Effector memory CD8-positive, alpha-beta T cell (primary cell): ENCODE measurements at places on chromosomes 2 and 18.

- no peak for DNase-seq
Measured at GRCh38 chr18:78790960-78791359, 188.7 kb upstream of the SALL3 start.

DNA sequence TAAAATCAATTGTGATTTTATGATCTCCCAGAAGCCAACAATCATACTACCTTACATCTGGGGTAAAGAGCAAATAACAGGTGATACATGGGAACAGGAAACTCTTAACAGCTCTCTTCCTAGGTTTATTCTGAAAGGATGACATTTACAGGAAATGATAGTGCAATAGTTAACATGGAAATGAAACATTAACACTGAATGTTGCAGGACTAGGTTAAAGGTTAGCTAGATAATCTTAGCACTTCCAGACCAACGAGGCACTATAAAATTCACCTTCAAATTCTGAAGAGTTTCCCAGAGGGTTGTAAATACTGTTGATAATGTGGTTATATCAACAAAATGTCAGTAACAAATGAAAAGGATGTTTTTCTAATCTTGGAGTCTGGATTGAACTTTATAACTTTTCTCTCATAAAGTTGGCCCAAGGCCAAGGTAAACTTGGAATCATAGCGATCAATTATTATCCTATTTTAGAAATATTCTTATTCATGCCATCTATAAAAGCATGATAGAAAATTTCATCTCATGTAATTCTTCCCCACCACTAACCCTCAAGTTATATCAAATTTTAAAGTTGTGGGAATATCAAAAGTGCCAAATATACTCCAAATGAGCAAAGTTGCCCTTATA, 32.9 kb upstream of the GCG start:
- DNase-seq, result no peak

GRCh38 chr2:182359990-182360662, 66.7 kb downstream of the PDE1A start:
- DNase-seq, result no peak

- DNase-seq, result no peak
Measured at GRCh38 chr2:164606557-164606956, 14.7 kb downstream of the GRB14 start.

GRCh38 chr18:55322178-55322735, 265.7 kb downstream of the TCF4 start:
- DNase-seq, result no peak

DNA sequence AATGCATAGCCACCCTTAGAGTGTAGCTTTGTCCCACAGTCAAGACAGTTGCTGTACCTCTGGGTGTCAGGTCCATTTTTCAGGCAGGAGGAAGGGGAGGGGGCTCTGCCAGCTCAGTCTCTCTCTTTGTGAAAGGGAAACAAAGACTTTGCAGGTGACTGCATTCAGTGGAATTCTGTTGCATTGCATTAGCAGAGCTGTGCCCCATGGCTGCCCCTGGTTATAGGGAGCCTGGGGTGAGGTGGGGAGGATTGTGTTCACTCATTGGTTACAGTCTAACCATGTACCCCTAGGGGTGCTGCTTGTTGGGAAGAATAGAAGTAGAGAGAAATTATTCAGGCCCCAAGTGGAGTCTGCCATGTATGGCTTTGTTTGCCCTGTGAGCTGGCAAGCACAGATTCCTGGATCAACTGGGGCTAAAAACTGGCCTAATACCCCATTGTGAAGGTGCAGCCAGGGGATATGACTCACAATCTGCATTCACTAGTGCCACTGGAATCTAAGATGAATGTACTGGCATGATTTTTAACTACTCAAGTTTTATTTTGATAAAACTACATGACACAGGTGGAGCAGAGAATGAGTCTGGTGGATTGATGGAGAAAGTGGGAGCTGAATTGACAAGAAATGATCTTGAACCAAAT, 118.4 kb downstream of the SH3BP4 start:
- DNase-seq, result no peak

DNA sequence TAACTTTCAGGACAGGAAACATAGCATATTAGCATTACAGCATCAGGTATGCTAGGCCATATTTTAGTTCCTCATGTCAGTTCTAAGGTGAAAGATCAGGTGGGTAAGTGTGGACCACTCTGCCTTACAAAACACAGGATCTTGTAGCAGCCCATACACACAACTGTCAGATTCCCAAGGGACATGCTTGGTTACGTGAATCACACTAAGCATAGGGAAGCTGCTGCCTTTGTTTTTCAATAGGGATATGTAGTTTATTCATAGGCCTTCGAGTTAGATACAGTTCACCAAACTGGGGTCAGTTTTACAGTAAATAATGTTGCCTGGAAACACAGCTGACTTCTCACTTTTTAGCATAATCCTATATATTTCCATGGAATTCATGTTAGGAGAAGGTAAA, 116.1 kb upstream of the OTX1 start:
- DNase-seq, result no peak

DNA sequence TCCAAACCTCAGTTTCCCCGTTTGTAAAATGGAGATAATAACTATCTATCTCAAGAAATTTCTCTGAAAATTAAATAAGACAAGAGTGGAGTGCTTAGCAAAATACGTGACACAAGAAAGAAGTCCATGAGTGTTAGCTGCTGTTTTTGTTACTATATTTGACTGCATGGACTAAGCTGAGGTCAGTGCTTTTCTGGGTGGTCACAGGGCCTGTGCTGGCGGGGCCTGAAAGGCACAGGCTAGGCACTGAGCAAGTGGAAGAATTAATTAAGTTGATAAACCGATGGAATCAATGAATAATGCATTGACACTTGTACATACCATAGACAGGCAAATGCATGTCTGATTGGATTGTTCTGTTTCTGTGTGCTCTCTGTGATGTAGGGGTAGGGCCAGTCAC, 27.3 kb downstream of the RPL37A start:
- DNase-seq, result no peak

DNA sequence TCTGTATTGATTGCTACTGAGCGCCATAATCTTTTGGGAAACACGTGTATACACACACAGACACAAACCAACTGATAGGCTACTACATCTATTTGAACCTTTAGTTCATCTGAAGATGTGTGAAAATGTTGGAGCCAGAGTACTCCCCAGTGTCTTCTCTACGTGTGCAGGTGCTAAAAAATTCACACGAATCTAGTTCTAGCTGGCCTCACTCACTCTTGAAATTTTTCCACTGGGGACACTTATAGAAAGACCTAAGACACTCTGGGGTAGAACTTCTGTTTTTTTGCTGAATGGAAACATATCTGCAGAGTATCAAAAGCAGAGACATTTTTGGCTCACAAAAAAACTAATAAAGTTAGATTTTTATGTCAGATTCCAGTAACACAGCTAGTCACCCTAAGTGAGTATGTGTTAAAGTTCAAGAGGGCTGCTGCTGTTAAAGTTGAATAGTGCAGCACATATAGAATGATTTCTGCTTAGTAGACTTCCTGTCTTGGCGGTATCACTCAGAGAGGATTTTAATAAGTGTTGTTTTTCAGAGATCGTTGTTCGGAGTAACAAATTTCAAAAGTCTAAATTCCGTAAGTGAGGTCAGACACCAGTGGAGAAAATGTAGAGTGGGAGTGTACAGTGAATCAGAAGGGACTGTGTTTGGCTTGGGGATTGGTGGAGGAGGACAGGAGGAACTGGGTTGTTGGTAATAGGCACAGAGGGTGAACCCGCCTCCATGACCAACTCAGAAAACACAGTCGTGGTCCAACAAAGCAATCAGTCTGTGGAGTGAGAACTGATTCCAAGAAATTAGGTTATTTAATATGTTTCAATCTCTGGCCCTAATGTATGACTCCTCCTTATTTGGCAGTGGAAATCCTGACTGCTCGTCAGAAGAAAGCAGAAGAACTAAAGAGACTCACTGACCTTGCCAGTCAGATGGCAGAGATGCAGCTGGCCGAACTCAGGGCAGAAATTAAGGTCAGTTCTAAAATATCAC, 43.1 kb downstream of the KCTD18 start:
- peak; percentile 15 for DNase-seq

GRCh38 chr18:39721712-39722111, 2156.1 kb upstream of the CELF4 start:
- no peak for DNase-seq

- DNase-seq, result no peak
Measured at GRCh38 chr2:153020201-153020600, 301.8 kb downstream of the ARL6IP6 start.

GRCh38 chr2:126803434-126803775, 95.3 kb upstream of the TEX51 start:
- no peak for DNase-seq

GRCh38 chr2:219204425-219205164, 2.0 kb upstream of the ZFAND2B start:
- no peak for DNase-seq

DNA sequence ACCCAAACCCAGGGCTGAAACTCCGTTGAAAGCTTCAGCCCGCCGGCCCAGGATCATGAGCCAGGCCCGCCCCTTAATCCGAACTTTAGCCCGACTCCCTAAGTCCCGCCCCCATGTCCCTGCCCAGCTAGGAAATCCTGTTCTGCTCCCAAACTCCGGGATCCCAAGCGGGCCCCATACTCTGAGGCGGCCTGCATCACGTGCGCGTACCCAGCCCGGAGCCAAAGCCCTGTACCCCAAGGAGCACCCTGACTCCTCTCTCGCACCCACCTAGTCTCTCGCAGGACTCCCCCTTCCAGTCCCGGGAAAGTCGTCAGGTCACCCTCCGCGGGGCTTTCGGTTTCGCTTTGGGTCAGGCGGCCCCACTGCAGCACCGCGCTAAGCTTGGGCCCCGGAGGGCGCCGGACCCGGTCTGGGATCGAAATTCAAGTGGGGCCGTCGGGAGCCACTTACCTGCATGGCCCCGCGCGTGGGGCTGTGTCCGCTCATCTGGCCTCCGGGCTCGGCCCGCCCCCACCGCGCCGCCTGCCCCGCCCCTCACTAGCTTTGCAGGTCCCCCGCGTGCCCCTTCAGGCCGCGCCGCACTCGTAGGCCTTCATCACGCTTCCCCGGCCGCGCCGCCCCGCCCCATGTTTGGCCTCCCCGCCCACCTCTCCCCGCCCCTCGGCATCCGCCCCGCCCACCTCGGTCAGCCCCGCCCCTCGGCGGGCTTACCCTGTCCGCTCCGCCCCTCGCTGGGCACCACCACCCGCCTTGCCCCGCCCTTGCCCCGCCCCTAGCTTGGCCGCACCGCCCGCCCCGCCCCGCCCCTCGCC, at the start of gene DNPEP:
Gene DNPEP (minus strand): TSS at position 607 of the 815 bp plus-strand sequence. CDS start 118 bp downstream, at position 489.
- peak; percentile 94 for DNase-seq

DNA sequence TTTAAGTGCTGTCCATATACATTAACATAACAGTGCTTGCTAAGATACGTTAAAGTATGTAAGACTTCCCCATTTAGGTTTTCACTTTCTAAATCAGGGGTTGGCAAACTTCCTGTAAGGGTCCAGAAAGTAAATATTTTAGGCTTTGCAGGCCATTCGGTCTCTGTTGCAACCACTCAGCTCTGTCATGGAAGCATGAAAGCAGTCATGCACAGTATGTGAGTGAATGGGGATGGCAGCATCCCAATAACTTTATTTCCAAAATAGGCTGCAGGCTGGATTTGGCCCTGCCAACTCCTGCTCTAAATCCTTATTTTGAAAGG, 128.7 kb downstream of the PLA2R1 start:
- no peak for DNase-seq

- no peak for DNase-seq
Measured at GRCh38 chr2:191150230-191150599, 579 bp downstream of the STAT4 start.

- DNase-seq, result no peak
Measured at GRCh38 chr2:33581872-33582271, 17.2 kb downstream of the FAM98A start.

GRCh38 chr18:58687871-58688308, 16.6 kb downstream of the MALT1 start:
- DNase-seq, result peak; percentile 55

DNA sequence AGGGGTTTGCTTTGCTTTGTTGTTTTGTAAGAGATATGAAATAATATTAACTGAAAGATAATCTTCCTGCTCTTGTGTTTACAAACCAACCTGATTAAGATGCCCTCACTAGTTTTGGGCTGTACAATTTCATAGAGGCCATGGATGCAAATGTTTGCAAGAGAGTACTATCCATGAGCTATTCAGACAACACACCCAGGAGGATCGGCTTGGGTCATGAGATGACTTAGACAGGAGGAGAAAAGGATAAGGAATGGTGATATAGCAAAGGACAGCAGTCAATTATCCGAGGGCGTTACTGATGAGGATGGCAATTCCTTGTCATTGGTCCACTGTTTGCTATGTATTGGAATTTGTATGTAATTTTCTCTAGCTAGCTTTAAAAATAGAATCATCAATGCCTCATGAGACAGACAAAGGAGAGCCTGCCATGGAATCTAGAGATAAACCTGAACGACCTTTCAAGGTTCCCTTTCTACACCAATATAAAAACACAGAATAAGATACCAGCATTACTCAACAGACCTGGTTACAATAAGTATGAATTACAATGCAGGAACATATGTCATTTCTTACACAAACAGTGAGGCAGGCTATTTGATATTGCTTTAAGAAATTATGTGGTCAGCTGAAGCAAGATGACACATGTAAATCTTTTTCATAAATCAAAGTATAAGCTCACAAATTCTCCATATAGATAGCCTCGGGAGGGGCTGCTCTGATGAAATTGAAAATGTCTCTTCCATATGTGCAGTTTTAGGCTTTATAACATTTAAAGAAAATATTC, 54.4 kb upstream of the SOS1 start:
- no peak for DNase-seq

DNA sequence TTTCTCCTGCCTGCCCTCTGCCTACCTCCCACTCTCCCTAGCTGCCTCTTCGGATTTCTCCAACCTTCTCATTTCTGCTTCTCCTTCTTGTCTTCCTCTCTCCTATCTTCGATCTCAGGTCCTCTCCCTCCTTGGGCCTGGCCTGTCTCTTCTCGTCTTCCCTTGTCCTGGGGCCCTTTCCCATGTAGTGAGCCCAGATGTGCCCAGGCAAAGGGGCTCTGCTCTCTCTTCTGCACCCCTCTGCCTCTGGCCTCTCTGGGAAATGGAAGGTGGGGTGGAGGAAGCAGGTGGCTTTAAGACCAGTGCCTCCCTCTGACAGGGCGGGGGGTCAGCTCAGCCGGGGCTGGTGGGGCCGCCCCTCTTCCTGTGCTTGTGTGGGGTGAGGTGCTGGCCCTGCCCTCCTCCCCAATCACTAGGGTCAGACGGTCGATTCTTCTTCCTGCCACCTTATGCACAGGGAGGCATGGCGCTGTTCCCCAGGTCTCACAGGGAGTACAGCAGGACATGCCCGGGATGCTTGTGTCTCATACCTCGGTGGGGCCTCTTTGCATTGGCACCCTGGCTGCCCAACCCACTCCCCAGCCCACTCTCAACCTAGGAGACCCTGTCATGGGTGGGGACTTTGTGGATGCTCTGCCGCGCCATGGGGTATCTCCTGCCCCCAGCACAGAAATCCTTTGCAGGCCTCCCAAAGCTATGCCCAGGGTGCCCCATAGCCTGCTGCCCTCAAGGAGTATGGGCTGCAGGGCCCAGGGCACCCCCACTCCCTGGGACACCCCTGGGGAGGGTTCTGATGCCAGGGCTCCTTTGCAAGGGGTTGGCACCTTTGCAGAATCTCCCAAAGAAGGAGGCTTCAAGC, 213.8 kb upstream of the HAAO start:
- DNase-seq, result no peak

GRCh38 chr2:67054728-67055127, 342.4 kb upstream of the ETAA1 start:
- DNase-seq, result no peak
